ENCODE measurements at places on chromosomes 6 and 20.

DNA sequence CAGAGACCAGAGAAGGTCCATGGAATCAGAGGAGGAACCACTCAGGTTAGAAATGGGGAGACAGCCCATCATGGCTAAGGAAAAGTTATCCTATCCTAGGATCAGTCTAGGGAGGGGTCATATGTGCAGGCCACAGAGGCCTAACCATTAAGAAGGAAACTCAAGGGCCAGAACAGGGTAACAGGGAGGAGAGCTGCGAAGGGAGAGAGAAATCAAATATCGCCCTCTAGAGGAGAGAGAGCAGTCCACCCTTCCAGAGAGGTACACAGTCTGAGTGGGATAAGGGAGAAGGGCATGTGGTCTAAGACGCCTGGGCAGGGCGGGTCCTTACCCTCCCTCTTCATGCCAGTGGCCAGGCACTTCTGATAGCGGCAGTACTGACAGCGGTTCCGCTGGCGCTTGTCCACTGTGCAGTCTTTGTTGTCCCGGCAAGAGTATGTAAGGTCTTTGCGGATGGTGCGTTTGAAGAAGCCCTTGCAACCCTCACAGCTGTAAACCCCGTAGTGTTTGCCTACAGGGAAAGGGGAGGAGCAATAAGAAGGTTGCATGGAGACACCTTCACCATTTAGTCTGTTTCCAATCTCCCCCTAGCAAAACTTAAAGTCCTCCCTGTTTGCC is 2.9 kb downstream of the RXRB start:
- DNase-seq: peak; percentile 73

DNA sequence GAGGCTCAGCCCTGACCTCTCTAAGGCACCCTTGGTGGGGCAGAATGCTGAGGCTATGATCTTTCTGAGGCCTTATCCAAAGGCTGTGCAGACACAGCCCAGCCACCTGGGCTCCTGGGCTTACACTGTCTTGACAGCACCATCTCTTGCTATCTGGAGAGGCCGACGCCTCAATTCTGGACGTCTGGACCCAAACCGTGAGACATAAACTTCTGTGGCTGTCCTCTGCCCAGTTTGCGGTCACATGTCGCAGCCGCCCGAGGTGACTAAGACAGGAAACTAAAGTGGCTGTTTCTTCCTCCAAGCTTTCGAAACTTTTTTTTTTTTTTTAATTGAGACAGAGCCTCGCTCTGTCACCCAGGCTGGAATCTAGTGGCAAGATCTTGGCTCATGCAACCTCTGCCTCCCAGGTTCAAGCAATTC is 49.3 kb downstream of the PRR18 start:
- DNase-seq: no peak

- DNase-seq: no peak
Measured at GRCh38 chr20:62964700-62965099, 12.2 kb downstream of the SLC17A9 start.

- no peak for DNase-seq
Measured at GRCh38 chr6:42007286-42008137, 42.8 kb upstream of the TAF8 start.

DNA sequence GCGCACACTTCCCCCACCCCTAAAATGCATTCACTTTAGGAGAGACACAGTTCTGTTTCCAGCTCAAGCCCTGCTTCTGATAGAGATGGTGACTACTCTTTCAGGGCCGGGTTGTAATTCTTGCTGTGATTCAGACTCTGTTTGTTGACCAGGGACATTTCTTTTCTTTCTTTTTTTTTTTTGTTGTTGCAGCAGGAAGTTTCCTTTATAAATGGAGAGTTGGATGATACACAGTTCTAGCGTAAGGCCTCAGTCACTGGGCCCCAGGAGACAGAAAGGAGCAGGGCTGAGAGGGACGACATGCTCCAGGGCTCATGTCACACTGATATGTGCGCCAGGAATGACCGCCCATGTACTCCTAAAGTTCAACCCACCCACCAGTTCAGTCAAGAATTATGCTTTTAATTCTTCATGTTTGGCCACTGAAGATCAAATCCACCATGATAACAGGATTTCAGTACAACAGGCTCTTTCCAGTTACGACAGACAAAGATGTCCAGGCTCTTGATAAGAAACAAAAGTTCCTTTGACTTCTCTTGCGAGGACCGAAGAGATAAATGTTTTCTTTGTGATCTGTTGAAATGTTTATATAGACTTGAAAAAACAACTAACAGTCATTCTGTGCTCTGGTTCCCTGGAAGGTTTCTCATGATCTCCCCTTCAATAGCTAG is 142.5 kb downstream of the CD164 start:
- no peak for DNase-seq

GRCh38 chr6:44272999-44273566 is 2.8 kb downstream of the TMEM151B start:
- DNase-seq: no peak

GRCh38 chr20:13205848-13206434 is 15.1 kb upstream of the ISM1 start:
- no peak for DNase-seq

GRCh38 chr6:63739094-63739687 is 103.6 kb downstream of the PHF3 start:
- no peak for DNase-seq

DNA sequence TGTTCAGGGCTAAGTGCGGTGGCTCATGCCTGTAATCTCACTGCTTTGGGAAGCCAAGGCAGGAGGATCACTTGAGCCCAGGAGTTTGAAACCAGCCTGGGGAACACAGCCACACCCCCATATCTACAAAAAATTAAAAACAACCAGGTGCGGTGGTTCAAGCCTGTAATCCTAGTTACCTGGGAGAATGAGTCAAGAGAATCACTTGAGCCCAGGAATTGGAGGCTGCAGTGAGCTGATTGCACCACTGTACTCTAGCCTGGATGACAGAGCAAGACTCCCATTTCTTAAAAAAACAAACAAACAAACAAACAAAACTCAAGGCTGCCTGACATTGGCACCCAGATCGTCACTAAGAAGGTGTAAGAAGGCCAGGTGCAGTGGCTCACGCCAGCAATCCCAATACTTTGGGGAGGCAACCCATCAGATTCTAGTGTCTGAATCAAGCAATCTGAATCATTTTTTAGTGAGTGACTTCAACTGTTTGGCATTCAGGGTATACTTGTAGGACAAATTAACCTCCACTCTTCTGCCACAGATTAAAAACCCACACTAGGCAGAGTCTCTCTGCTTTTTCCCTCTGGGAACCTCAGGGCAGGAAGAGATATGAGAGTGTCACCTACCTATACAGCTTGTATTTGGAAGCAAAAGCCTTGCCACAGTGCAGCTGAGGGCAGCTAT is 6.1 kb downstream of the PLAGL2 start:
- DNase-seq: peak; percentile 32

DNA sequence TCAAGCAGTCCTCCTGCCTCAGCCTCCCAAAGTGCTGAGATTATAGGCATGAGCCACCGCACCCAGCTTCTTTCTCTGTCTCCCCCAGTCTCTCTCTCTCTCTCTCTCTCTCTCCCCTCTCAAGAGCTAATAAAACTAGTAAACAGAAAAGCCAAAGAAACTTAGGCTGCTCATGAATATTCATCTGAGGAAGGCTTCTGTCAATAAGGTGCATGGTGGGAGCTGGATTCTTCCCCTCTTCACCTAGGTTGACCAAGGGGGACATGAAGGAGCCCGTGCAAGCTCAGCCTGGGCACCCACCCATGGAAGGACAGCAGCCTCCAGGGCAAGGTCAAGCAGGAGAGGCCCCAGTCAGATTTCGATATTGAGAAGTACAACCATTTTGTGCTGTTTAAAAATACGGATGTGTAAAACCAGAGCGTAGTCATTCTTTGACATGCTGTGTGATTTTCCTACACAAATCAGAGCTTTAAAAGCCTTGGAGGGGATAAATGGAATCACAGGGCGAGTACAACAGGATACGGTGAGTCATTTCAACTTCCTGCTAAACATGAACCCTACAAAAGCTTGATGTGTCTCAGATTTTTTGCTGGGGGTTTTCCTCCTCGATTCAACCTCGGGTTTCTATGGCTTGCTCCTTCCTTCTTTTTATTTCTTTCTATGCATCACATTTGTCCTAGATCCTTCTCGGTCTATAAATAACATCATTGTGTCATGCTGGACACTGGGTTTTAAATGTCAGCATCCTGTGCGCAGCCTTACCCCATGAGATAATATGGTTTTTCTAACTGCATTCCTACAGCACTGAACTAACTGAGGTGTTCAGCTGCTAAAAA is 368.9 kb upstream of the JARID2 start:
- peak; percentile 36 for DNase-seq

DNA sequence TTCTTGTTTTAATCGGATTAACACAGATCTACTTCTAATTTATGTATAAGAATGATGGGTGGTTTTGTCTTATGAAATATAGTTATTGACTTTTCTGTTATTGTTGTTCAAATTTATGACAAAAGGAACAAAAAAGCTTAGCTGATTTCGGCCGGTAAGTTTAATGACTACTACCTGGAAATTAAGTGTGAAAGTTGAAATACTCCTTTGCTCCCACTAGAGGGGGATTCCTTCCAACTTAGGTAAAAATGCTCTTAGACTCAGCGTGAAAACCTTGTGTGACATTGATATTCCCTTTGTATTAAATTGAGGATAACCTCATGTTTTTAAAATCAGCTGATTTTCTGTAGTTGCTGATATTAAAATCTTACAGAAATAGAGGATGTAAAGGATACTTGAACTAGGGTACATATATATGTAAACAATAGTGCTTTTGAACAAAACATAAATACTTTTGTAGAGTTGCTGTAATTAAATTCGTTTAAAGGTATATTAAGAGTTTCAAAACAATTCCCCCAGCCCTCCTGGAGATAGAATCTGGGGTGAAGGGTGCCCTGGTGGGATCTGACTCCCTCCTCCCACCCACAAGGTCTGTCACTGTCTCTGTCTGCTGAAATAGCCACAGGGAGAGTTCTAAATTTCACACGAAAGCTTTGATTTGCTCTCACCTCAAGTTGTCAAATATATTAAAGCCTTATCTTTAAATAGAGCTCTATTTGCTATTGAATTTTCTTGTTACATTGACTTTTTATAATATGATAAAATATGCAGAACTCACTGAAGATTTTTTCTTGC is 257.5 kb downstream of the ARID1B start:
- peak; percentile 78 for DNase-seq

DNA sequence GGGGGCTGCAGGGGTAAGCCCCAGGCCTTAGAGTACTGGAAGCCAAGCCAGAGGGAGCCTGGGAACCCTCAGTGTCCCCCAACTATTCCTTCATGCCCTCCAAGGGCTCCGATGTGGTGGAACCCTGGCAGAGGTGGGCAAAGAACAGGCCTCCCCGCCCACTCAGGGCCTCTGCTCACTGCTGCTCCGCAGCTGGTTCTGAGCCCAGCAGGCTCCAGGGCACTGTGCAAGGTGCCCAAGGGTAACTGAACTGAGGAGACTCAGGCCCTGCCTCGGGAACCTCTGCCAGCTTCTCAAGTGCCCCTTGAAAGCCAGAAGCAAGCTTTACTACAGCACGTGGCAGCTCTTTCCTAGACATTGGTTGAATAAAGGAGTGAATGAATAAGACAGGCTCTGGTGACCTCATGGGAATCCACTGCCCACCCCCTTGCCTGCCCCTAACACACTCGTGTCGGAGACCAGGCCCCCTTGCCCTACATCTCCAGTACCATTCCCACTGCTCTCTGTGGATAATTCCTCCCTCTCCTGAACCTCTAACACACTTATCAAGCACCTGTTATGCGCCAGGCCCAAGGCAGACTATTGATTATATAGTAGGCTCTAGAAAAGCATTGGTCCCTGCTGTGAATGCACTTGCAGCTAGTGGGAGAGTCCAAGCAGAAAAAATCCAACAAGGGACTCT is 55.0 kb downstream of the TOX2 start:
- no peak for DNase-seq

DNA sequence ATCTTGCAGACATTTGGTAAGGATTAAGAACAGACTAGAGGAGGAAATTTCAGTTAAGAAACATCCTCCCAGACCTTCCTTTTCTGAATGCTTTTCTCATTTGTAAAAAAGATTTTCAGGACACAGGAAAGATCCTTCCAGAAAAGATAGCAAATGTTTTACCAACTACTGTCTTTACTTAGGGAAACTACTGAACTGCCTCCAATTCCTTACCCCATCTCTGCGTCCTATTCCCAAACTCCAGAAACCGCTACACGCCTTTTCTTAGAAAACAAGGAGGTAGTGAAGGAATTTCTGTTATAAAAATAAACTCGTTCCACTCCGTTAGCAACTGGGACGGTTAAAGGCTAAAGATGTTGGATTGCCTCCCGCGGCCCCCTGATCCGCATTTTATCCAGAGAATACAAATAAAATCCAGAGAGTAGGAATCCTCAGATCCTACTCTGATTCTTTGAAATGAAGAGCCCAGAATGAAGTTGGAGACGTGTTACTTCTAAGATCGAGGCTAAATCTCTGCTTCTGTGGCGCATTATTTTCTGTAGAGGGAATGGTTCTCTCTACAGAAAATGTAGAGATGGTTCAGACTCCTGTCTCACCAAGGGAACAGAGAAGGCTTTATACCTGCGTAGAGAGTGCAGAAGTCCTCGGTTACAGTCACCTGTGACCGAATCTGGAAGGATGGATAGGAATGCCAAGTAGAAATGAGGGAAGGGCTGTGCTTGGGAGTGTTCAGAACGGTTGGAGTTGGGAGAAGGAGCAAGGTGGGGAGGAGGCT is 133.0 kb downstream of the GPX5 start:
- DNase-seq: peak; percentile 43
